Colonic mucosa (tissue), 4 donors: ENCODE measurements at places on chromosomes 12 and 14. TPM values are rescaled to one million over a fixed set of nuclear protein-coding genes. Genes with fewer than 3 reads are reported as not detected.

DNA sequence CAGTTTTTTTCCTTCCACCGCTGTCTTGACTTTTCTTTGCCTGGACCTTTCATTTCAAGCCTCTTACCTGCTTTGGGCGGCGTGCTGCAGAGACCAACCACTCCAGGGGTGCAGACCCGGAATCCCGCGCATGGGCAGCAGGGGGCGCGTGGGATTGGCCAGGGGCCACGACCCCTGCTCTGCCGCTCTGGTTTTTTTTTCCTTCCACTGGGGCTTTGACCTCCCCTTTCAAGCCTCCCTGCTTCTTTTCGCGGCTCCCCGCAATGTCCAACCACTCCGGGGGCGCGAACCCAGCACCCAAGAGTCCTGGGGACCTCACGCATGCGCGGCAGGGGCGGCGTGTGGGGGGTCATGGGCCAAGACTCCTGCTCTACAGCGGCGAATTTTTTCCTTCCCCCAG lies 325.1 kb downstream of the ALG10 start:
- H3K27me3 ChIP-seq, result no peaks in the 10 kb centered on the region
- H3K4me3 ChIP-seq, result no peak overlapping the region
- H3K4me1 ChIP-seq, result no peaks in the 10 kb centered on the region
- DNase-seq, result no peak
- no peak overlapping the region for H3K27ac ChIP-seq
- H3K36me3 ChIP-seq, result no peaks in the 10 kb centered on the region

Gene RNASE7
- 0.30 TPM for total RNA-seq

- DNase-seq, result no peak
- H3K36me3 ChIP-seq, result no peaks in the 10 kb centered on the region
- no peak overlapping the region for H3K4me3 ChIP-seq
- no peaks in the 10 kb centered on the region for H3K27me3 ChIP-seq
- no peak overlapping the region for H3K27ac ChIP-seq
These were observed 61.7 kb downstream of the CALM1 start for GRCh38 chr14:90458536-90458935.

DNA sequence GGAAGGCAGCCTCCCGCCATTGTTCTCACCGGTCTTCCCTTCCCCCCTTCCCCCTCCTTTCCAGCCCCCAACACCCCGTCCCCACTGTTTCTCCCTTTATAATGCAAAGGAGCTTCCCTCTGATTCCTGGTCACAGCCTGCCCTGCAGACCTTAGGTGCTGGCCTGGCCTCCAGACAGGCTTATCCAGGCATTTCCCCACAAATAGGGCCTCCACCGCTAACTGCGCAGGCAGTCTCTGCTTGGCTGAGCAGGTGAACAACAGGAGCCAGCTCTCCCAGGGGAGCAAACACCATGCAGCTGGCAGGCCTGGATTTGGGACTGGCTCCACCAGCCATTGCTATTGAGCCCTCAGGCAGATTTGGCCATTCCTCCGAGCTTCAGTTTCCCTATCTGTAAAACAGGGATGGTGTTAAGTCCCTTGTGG lies 46.0 kb downstream of the SMIM41 start:
- no peaks in the 10 kb centered on the region for H3K36me3 ChIP-seq
- no peak for DNase-seq
- H3K27me3 ChIP-seq, result no peaks in the 10 kb centered on the region
- H3K4me1 ChIP-seq, result no peaks in the 10 kb centered on the region
- H3K27ac ChIP-seq, result no peak overlapping the region

GRCh38 chr14:90344331-90345238 lies 12.8 kb upstream of the NRDE2 start:
- no peaks in the 10 kb centered on the region for H3K36me3 ChIP-seq
- no peaks in the 10 kb centered on the region for H3K27me3 ChIP-seq
- no peak overlapping the region for H3K4me3 ChIP-seq
- no peak for DNase-seq
- H3K27ac ChIP-seq, result no peak overlapping the region
- H3K4me1 ChIP-seq, result no peaks in the 10 kb centered on the region
